ENCODE measurements at places on chromosomes 4 and X.

- no peak for DNase-seq
These were observed 480.0 kb downstream of the NLGN4X start for GRCh38 chrX:5748586-5749150.

- DNase-seq: no peak
These were observed 148.7 kb upstream of the PTCHD1 start for GRCh38 chrX:23185951-23186350.

DNA sequence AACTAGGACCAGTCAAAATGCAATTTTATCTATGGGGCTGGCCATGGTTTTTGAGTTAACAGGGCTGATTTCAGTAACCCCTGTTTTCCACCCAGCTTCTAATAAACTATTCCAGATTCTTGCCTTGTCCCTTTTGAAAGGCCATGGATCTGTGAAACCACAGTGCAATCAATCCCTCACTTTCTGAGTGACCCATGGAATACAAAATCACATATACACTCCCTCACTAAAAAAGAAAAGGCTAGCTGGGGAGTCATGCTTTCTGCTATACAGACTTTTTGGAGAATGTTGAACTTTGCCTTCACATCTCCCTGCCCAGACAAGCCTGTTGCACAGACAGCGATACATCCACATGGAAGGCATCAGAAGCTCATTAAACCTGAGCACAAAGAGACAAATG is 47.9 kb downstream of the MAD2L1 start:
- DNase-seq: no peak

DNA sequence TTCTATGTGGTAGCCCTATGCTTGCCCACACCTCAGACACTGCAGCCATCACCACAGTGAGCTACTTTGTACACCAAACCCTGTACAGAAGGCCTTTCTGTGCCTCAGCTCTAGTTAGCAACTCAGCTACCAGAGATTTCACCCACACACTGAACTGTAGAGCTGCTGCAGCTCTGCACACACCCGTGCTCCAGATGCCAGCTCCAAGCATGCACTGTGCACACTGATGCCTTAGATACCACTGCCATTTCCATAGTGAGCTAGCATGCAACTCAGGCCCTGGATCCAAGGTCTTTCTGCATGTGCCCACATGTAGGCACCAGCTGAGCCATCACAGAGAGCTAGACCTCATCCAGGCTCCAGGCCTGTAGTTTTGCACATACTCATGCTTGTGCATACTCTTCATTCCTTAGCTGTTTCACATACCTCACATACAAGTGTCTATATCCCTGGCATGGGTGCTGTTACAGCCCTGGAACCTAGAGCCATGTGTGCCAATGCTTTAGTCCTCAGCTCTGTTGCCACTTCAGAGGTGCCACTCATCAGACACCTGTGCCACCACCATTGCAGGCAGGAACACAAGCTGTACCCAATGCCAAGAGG is 423.5 kb upstream of the NDST3 start:
- no peak for DNase-seq

GRCh38 chrX:110241816-110242215 is 76.1 kb downstream of the AMMECR1 start:
- DNase-seq: no peak

- DNase-seq: no peak
These were observed 16.8 kb upstream of the AMOT start for GRCh38 chrX:112857478-112857878.

GRCh38 chr4:1233641-1234308 is 15.2 kb downstream of the CTBP1 start:
- DNase-seq: no peak
